ENCODE measurements at places on chromosomes 12 and 14.

DNA sequence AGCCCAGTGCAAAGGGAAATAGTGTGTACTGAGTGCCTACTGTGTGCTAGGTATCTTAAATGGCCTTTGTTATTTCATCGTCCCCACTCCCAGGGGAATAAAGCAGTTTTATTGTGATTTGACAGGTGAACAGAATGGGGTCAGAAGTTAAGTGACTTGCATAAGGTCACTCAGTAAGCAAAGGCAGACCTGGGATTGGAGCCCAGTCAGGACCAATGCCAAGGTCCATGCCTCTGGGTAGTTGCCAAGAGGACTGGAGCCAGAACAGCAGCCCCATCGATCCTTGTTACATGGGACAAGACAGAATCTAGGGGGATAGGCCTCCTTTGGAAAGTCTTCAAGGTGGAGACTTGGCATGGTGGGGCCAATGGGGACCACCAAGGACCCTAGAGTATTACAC, 227.4 kb upstream of the PWP1 start:
- DNase-seq = no peak

GRCh38 chr12:65608319-65608916, 215.9 kb upstream of the HMGA2 start:
- DNase-seq = no peak

GRCh38 chr14:84591827-84592445, 938.0 kb upstream of the FLRT2 start:
- DNase-seq = no peak

DNA sequence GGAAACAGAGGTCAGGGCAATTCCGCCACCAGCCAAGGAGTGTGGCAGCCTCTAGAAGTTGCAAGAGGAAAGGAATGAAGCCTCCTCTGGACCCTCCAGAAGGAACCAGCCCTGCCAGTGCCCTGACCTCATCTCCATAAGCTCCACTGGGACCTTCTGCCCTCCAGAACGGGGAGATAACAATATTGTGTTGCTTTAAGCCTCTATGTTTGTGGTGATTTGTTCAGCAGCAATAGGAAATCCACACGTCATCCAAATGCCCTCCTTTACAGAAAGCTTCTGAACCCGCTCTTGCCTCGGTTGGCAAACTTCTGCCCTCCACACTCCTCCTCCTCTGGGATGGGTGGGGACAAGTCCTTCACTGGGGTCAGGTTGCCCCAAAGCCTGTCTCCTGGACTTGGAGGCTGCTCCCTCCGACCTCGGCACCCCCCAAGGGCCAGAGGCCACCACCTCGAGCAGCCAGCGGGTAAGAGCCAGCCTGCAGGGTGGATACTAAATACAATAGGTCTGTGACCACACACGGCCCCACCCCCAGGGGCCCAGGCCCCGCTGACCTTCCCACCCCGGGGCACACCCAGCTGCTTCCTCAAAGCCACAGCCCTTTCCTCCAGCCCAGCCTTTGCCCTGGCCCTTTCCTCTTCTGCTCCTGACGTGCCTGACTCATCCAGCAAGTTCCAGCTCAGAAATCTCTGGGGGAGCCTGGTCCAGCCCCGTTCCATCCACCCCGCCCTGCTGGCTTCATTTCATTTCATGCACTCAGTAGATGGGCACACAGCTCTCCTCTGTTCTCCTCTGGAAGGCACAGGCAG, 58.7 kb upstream of the NCOR2 start:
- no peak for DNase-seq

DNA sequence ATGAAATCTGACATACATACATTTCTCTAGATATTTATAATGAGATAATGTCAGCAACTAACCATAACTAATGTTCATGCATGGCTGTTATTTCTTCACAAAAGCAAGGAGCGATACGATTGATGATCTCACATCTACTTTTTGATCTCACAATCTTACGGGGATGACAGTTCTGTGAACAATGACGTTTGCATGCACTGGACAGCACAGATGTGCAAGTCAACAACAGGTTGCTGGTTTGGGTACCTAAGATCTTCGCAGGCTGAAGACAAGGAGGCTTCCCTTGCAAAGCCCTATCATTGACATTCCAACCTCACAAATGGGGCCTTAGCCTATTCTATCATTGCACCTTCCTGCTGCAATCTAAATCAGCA, 53.6 kb downstream of the C12orf42 start:
- no peak for DNase-seq

DNA sequence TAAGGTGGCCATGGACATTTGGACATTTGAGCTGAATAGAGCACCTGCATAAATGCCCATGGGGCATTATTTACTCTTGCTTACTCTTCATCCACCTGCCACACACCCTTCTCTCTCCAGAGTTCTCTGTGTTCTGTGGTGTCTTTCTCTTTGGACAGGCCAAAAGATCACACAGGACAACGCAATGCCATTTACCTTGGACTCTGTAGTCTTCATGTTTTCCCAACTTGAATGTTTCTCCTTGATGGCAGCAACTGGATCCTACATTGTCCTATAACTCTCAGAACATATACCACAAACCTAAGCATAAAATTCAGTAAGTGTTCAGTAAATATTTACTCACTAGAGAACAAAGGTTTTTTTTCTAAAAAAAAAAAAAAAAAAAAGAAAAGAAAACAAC, 41.7 kb upstream of the PTHLH start:
- no peak for DNase-seq

DNA sequence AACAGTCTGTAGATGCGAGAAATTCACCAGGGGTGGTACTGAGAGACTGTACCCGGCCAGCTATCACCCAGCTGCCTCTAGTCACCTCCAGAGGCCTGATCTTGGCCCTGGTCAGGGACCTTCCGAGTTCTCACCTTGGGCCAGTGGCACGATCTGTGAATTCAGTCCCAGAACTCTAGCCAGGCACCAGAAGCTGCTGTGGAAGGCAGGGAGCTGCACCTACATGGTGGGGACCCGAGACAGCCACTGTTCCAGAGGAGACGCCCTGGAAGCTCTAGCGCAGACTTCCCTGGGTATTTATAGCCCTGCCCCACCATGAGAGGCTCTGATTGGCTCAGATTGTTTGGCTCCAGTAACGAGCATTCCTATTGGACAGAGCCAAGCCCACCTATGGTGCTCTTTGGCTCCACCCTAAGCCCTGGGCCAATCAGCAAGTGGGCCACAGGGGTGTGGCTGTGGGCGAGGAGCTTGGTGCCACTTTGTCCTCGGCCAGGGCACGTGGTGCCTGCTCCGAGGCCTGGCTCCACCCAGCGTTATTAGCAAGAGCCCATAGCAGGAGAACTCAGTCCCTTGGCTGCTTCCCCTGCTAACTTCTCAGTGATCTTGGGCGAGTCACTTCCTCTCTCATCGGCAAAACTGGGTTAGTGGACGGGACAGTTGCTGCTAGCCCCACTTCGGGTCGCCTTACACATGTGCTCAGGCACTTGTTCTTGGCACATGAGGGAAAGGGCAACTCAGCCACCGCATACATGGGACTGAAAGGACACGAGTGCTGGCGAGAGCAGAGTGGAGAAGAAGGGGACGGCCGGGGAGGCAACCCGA, 89.0 kb upstream of the BCL11B start:
- no peak for DNase-seq

- no peak for DNase-seq
Measured at GRCh38 chr12:81866081-81866480, 106.9 kb upstream of the PPFIA2 start.

DNA sequence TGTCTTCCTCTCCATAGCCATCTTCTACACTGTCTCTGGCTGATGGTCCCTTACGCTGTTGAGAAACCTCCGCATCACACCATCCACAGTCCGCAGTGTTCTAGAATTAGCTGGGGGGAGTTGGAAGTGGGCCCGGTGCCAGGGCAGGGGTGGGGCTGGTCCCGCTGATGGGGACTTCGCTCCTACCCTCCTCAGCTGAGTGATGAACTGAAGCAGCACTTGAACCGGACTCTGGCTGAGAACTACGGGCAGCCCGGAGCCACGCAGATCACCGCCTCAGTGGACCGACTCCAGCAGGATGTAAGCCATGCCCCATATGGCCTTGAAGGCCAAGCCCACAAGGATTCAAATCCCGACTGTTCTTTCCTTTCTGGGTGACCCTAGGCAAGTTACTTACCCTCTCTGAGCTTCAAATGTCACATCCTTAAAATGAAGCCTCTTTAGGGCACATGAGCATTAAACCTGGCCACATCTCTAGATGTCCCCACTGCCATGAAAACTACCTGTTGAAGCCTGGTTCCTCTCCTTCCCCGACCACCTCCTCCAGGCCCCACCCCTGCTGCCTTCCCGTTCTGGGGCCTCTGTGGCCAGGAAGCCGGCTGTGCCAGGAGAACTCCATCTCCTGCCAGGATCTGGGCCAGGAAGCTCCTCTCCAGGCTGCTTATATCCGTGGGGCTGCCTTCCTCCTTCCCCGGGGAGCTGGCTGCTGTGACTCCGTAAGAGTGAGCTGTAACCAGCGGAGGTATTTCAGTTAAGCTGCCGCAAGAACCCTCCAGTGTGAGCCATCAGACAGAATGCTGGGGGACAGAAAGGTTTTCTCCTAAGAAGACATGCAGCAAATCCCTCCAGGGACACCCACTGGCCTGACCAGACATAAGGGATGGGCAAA, 53.1 kb downstream of the TSPAN11 start:
- no peak for DNase-seq

DNA sequence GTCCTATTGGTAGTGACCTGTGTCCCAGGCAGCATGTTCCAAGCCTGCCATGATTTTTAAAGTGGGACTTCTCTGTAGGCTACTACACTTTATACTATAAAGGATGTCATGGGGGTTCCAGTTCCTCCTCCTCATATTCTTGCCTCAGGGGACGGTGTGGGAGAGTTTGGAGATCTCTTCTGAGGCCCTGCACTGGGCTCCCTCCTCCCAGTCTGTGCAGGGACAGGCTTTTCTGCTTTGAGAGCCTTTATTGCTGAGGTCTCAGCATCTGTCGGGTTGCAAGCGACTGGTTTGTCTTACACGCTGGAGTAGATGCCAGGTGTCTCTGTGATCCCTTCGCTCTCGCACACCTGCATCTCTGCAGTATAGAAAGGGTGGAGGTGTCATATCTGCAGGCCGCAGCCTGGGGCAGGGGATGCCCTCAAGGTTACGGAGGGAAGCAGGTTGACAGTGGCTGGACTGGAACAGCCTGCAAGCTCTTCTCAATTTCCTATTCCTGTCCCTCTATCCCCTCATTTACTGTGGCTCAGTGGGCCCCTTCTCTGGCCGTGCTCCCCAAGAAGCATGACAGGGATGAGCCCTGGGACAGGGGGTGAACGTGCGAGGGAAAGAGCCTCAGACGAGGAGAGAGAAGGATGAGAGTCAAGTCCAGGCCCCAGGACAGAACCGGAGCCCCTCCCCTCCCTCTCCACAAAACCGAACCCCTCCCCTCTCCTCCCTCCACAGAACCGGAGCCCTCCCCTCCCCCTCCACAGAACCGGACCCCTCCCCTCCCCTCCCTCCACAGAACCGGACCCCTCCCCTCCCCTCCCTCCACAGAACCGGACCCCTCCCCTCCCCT, 51.3 kb downstream of the SLC6A12 start:
- DNase-seq = no peak

DNA sequence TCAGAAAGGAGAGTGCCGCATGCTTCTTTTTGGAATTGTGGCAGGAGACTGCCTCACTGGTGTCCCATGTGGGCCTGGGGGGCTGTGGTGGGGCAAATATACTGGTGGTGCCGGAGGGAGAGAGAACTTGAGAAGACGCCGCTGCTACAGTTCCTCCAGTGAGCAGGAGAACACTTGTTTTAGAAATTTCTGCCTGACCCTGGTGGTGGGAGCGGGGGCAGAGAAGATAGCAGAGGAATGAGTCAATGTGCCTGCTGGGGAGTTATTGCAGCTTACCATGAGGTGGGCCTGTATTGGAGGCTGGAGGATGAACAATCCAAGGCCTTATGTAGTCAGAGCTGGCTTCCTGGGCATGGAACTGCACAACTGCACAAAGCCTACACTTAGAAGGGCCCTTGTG, 211.8 kb downstream of the SNAPC1 start:
- no peak for DNase-seq

GRCh38 chr12:20421421-20421820, 53.1 kb downstream of the PDE3A start:
- DNase-seq = no peak

DNA sequence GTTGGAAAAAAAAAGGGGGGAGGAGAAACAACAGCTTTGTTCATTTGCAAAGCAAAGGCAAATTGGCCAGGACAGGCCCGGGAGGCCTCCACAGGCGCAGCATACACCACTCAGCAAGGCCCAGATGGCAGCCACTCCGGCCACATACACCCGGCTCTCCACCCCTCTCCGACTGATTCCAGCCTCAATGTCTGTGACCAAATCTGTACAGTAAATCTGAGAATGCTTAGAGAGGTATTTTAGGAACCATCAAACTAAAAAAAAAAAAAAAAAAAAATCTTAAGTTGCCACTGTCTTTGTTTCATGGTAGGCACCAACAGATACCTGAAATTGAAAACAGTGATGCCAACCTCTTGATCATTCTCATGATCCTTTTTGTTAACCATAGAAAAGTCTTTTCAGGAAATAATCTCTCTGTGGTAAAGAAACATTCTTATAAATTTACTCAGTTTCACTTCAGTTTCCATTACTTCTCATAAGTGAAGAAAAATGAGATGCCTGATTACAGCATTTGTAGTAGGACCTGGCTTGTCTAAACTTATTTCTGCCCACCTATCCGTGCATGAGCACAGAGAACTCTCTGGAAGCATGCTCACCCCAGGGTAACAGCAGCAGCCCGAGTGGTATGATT, 20.2 kb downstream of the VPS37B start:
- DNase-seq = no peak

GRCh38 chr14:86035882-86036281, 505.9 kb downstream of the FLRT2 start:
- DNase-seq = no peak

- DNase-seq = no peak
Measured at GRCh38 chr12:51898937-51899336, 8.4 kb upstream of the ACVRL1 start.

DNA sequence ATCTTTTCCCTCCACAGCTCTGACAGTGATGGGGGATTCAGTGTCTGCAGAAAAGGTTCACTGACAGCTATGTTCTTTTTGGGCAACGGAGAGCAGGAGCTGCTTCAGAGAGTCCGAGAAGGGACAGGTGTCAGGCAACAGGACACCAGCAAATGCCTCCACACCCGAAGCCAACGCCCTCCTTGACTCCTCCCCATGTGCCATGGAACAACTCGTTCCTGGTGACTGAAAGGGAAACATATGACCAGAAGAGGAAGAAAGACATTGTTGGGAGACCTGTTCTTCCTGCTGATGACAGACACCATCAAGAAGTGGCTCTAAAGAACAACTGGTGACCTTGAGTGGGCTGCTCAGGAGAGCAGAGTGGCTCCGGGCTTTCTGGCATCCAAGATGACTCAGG, 172.3 kb upstream of the NOS1 start:
- no peak for DNase-seq

- DNase-seq = no peak
Measured at GRCh38 chr14:35159742-35160409, 37.5 kb downstream of the PRORP start.

GRCh38 chr12:59084511-59085375, 164.4 kb upstream of the LRIG3 start:
- no peak for DNase-seq

- DNase-seq = no peak
Measured at GRCh38 chr12:97306147-97306546, 156.5 kb upstream of the RMST start.
